ENCODE measurements at places on chromosomes 11 and 22.

- no peak for DNase-seq
Measured at GRCh38 chr11:12189543-12190235, 79.3 kb downstream of the MICAL2 start.

DNA sequence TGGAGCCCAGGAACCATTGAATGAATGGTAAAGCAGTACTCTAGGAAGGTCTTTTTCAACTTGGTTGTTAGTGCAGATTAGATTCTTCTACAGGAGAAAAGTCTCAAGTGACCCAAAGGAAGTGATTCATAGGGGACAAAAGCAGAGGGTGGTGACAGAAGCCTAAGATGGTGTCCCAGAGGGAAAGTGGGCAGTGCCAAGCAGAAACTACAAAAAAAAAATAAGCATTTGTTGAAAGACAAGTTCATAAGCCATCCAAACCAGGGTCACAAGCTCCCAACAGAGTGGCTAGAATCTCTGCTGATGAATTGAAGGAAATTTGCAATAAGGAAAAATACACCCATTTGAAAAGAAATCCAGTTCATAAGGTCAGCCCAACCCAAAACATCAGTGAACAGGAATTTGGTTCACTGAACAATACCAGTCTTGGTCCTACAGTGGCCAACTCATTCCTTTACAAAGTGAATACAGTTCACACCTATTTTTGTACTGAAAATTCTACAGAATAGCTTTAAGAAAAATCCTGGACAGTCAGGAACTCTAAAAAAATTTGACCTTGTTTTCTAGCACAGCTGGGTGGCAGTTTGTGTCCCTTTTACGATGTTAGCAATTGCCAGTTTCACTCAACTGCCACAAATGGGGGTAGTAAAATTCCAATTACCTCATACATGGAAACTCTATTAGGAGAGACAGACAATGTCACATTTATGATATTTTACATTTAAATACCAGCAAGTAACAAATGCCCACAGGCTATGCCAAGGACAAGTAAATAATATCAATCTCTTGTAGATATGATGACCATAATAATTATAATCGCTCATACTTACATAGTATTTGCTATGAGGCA is 21.6 kb upstream of the NUP160 start:
- no peak for DNase-seq

- no peak for DNase-seq
Measured at GRCh38 chr11:131609337-131609736, 238.9 kb downstream of the NTM start.

GRCh38 chr11:44835296-44835695 is 108.5 kb downstream of the TSPAN18 start:
- DNase-seq = no peak

DNA sequence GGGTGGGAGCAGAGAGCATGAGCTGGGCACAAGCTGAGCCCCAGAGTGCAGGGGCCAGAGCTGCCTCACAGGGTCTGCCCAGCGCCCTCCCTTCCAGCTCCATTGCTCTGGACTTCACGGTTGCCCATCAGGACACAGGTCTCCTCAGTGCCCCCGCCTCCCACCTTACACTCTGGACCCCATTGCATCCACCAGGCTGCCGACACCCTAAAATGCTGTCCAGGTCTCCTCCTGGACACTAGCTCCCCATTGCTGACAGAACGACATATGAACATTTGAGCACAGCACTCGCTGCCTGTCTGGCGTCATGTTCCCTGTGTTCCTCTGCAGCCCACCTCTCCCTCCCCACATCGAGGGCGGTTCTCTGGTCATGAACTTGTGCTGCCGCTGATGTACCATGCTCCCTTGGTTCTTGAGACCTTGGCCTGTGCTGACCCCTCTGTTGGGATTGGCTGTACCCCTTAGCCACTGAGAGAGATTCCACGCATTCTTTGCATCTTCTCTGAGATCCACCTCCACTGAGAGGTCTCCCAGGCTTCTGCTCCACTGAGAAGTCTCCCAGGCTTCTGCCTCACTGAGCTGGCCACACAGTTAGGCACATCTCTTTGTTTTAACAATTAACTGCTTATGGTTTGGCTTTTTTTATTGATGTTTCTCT is 34.2 kb upstream of the NECTIN1 start:
- DNase-seq = no peak

Data from D721Med (cell line).